ENCODE measurements at places on chromosomes 1 and 21.

DNA sequence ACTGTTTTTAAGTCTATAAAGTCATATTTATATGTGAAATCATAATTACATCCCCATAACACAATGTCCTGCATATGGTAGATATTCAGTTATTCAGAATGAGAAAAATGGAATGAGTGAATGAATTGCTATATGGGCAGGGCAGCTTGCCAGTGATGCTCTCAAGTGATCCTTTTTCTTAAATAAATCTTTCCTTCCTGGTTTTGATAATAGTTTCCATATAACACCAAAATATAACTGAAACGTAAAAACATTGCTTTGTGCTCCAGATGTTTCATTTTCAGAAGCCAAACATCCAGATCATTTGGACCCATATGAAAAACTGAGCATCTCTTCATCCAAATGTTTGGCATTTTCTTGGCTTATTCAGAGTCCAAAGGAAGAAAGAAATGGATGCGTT is 30.2 kb upstream of the RGS8 start:
- no peak for DNase-seq

DNA sequence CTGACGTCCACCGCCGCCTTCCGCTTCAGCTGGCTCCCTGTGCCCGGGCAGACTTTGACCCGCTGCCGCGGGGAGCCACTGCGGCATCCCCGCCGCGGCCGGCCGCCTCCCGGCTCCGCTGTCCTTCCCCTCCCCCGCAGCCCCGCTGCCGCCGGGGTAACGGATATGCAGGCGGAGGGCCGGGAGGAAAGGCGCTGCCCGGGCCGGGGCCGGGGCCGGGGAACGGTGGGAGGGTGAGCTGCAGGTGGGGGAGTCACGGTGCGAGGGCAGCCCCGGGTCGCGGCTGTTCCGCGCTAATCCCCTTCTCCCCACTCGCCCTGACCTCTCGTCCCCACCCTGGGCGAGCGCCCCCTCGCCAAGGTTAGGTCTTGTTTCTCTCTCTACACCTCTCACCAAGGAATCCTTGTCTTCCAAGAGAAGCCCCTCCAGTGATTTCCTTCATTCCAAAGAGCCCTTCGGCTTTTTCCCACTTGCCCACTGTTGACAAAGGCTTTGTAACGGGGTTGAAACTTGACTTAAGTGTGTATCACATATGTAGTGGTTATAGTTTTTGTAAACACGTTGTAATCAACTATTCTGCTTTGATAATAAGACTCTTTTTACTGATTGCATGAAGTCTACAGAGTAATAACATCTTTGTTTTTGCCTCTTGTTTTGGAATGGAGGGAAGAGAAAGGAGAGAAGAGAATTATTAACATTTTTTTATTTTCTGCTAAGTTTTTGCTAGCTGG is 669 bp downstream of the XPR1 start:
- DNase-seq: peak; percentile 20

- no peak for DNase-seq
Measured at GRCh38 chr1:22284906-22285548, 142.1 kb upstream of the WNT4 start.

- DNase-seq: no peak
Measured at GRCh38 chr21:39208624-39209333, 25.5 kb upstream of the PSMG1 start.

DNA sequence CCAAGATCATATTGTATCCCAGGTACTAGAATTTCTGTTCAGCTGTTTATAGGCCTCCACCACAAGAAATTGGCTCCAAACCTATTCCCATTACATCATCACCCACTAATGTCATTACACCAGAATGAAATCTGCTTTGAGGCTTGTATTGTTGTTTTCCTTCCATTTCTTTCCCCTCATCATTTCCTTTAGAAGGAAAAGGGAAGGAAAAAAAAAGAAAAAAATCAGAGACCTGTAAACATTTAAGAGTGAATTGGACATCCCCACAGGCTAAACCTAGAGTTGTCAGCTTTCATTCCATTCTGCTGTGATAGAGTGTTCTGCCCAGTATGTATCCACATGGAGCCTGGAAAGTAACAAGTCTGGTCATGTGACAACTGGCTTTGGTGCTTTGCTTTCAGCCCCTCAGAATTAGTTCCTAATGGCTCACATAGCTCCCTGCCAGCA is 44.6 kb downstream of the NFYC start:
- peak; percentile 88 for DNase-seq

GRCh38 chr1:42943166-42943565 is 15.5 kb downstream of the SLC2A1 start:
- DNase-seq: peak; percentile 77

DNA sequence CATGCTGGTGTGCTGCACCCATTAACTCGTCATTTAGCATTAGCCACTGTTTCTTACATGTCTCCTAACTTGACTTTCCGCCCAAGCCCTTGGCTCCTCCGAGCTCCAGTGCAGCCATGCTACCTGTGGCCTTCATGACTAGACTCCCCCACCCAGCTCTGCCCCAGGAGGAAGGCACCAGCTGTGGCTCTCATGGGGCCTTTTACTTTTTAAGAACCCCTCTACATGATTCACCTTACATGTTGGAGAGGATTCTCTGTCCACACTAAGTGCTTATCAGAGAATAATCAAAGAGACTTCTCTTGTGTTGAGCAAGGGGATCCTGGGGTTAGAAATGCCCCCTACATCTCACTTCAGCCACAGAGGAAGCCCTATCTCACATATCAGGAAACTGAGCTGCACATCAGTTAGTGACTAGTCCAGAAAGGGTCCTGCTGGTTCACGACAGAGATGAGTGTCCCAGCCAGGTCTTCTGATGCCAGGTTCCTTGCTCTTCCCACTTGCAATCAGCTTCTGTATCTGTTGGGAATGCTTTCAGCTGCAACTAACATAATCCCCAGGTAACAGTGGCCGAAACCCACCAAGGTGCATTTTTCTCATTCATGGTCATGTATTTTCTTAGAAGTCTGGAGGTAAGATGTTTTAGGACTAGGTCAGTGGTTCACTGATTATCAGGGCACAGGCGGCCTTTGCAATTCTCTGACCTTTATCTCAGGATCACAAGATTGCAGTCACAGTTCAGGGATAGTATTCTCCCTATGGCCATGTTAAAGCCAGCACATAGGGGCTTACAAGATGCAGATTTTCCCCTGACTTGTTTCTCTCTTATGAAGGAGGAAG is 45.9 kb downstream of the KLHDC7A start:
- no peak for DNase-seq

DNA sequence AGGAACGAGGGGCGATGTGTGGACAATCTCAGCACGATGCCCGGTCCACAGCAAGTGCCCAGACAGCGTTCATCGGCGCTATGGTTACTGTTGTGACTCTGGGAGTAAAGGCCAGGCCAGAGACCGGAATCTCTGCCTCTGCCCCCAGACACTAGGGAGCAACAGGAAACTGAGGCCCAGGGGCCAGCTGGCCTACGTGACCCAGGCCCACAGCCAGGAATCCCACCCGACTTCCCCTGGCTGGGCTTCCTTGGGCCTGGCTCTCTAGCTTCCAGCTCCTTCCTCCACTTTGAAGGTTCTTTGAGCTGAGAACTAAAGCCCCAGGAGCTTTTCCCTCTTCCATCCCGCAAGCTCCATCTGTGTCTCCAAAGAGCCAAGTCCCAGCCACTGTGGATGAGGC is 4.6 kb downstream of the LRP8 start:
- no peak for DNase-seq

DNA sequence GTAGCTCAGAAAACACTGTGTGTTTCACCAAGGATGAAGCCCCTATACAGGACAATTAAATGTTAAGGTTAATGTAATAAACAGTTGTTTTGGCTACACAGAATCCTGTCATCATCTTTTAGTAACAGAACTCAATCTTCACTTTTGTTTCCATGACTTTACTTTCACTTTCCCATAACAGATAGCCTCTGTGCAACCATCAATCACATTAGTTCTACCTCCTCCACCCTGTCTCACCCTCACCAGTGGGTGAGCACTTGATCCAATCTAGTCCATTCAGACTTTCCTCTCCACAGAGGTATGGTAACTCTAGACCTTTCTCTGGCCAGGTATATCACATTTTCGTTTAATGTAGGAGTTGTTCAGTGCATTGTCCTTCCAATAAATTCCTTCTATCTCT is 1018.5 kb downstream of the ADGRL2 start:
- no peak for DNase-seq

GRCh38 chr1:62724430-62724829 is 36.2 kb upstream of the DOCK7 start:
- no peak for DNase-seq

- DNase-seq: no peak
Measured at GRCh38 chr1:96790599-96790998, 69.0 kb downstream of the PTBP2 start.

GRCh38 chr1:96741335-96741734 is 19.8 kb downstream of the PTBP2 start:
- DNase-seq: no peak

- DNase-seq: no peak
Measured at GRCh38 chr1:31981456-31981839, 32.2 kb upstream of the KHDRBS1 start.

DNA sequence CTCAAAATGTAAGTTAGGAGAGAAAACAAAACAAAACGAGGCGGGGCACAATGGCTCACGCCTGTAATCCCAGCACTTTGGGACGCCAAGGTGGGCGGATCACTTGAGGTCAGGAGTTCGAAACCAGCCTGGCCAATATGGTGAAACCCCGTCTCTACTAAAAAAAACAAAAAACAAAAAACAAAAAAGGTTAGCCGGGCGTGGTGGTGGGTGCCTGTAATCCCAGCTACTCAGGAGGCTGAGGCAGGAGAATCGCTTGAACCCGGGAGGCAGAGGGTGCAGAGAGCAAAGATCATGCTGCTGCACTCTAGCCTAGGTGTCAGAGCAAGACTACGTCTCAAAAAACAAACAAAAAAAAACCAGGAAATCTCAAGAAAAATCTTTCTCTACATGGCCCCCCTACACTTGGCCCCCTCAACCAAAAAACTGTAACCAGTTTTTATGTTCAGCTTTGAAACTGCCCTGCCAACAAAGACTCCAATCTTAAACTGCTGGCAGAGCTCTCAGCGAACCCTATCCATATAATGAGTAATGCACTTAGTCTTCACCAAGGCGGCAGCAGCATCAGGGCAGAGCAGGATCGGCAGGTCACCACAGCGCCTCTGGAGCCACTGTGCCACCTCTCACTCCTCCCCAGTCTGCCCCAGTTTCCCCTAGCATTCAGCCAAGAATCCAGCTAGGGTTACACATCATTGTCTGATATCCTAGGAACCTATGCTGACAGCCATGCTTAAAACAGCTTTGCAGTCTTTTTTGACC is 71.7 kb downstream of the JAK1 start:
- DNase-seq: no peak

DNA sequence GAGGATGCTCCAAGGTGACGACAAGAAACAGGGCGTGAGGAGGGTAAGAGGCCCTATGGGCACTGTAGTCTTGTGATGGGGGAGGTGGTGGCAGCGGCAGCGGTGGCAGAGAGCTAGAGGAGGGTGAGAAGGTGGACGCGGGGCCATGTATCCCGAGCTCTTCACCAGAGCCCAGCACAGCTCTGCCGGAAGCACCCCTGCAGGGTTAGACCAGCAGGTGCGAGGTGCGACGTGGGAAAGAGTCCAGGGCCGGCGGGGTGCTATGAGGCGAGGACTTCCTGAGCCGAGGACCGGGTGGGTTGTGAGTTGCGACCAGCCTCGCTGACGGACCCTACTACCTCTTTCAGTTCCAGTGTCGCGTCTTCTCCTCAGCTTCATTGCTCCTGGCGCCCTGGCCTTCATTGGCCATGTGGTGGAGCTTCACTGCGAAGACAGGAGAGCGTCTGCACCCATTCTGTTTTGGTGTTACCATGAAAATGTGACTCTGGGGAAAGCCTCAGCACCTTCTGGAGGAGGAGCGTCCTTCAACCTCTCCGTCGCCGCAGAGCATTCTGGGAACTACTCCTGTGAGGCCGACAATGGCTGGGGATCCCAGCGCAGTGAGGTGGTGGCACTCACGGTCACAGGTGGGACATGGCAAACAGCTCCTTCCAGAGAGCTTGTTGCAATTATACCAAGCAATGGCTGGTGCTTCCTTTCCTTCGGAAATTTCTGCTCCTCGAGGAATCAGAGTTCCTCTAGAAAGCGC is 67.9 kb upstream of the KIRREL1 start:
- no peak for DNase-seq

DNA sequence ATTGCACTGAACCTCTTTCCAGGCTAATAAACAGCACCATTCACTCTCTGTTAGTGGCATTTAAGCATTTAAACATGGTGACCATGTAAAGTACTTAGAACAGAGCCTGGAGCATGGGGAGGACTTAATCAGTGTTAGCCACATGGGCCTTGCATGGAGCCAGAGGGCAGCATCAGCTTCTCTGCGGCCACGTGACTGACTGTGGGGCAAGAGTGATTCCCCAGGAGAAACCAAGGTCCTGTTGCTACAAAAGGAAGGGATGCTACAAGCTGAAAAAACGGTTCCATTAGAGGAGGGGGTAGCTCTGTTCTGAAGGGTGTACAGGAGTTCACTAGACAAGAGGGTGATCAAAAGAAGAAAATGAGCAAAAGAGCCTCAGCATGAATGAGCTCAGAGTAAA is 256.8 kb downstream of the MATN1 start:
- no peak for DNase-seq

GRCh38 chr1:4638345-4638729 is 16.1 kb upstream of the AJAP1 start:
- no peak for DNase-seq

DNA sequence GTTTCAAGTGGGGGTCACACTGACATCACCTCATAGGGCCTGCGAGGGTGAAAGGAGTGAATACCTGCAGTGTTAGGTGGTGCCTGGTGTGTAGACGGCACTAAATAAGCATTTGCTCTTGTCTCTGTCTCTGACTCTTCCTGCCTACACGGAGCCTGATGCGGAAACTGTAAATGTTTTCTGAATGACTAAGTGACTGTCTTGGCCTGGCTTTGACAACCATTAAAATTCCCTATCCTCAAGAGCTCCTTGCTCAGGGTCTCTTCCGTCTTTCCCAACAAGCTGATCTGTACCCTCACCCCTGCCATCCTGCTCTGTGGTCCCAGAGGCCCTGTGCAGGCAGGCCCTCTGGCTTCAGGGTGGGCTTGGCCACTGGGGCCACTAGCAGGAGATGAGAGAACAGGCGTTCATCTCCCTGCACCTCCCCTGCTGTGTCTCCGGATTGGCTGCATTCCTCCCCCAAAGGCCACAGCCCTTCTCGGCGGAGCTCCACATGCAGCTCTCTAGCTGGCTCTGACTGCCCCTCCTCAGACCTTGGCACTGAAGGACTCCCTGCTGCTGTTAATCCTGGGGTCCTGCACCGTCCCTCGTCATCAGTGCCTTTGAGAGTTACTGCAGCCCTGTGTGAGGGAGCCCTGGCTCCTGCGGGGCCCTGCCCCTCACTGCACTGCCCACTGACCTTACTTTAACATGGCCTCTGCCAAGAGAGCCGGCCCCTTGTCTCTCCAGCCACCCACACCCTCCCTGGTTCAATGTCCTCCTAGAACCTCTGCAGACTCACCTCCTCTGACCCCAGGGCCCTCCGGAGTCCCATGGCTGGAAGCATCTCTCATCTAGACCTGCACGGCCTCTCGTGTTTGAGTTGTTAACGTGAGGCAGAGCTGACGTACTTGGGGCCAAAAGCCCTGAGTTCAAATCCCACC is 211.1 kb downstream of the MATN1 start:
- peak; percentile 21 for DNase-seq

Data from astrocyte of the spinal cord (primary cell).